ENCODE measurements at places on chromosomes 7 and 10.

DNA sequence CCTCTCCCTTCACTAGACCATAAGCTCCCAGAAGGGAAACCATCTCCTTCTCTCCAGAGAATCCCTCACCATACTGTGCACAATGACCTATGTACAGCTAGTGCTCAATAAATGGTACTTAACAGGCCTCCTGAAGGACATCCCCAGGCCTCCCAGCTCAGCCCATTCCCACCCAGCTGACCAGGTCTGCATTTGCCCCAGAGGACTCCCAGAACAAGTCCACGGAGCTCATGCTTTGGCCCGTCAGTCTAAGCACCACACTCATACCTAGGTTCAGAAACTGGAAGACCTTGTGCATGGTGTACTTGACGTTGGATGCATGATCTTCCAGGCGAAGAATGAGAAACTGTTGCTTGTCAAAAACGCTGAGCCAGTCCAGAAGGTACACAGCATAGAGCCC, 81.3 kb downstream of the CHST15 start:
- DNase-seq: no peak

DNA sequence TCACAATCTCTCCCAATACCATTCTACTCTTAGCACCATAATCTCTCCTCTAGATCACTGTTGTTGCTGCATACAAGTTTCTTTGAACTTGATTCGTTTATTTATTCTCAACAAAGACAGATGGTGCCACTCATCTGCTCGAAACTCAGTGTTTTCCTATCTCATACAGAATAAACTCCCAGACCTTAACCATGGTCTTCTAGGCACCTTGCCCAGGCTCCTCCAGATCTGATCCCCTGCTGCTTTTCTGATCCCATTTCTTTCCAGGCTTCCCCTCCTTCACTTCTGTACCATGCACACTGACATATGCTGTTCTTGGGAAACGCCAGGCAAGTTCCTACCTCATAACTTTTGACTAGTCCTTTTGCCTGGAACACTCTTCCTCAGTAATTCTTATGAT, 645.7 kb downstream of the DNAJB9 start:
- DNase-seq: no peak

DNA sequence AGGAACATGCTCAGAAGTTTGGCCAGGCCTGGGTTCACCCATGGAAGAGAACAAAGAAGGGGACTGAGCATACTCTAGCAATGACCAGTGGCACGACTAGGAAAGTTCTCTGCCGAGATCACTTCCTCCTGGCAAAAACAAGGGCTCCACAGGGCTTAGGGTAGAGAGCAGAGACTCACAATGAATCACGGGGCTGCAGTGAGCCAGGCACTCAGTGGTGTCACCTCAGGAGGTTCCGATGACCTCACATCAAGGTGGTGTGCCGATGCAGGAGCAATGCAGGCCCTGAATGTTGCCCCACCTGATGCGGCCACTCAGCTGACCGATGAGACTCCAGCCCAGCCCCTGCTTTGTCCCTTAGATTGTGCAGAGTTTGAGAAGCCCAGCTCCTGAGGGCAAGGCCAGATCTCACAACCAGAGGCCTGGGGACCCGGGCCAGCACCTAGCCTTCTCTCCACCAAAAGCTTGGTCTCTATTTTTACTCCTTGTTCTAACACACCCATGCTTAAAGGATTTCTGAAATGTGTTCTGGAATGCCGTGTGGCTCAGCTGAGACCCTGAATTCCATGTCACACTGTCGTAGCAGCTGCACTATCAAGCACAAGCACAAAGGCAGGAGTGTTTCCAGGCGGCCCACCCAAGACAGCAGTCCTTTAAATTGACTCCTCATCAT, 60.9 kb downstream of the COBL start:
- DNase-seq: no peak

- no peak for DNase-seq
These were observed 51.0 kb upstream of the ELN start for GRCh38 chr7:73976761-73977618.

DNA sequence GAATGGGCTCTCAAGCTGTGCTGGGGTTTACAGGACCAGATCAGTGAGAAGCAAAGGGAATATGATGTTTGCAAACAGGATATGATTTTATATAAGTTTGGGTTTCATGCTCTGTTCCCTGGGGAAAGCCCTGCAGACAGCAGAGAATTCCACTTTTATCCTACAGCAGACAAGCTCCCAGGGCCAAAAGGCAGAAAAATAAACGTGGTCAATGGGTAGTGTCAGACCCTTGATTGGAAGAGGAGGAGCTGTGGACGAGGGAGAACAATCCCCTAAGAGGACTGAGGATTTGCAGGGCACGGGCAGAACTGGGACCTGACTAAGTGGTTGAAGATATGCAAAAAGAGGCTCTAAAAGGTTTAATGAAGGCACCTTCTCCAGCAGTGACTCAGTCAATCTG, 275.3 kb downstream of the HDAC9 start:
- no peak for DNase-seq

- DNase-seq: no peak
These were observed 15.6 kb upstream of the SCIN start for GRCh38 chr7:12554872-12555271.

- no peak for DNase-seq
These were observed 52.3 kb upstream of the PTPN12 start for GRCh38 chr7:77484785-77485184.

- DNase-seq: no peak
These were observed 112.0 kb downstream of the PDE1C start for GRCh38 chr7:31958226-31958625.

DNA sequence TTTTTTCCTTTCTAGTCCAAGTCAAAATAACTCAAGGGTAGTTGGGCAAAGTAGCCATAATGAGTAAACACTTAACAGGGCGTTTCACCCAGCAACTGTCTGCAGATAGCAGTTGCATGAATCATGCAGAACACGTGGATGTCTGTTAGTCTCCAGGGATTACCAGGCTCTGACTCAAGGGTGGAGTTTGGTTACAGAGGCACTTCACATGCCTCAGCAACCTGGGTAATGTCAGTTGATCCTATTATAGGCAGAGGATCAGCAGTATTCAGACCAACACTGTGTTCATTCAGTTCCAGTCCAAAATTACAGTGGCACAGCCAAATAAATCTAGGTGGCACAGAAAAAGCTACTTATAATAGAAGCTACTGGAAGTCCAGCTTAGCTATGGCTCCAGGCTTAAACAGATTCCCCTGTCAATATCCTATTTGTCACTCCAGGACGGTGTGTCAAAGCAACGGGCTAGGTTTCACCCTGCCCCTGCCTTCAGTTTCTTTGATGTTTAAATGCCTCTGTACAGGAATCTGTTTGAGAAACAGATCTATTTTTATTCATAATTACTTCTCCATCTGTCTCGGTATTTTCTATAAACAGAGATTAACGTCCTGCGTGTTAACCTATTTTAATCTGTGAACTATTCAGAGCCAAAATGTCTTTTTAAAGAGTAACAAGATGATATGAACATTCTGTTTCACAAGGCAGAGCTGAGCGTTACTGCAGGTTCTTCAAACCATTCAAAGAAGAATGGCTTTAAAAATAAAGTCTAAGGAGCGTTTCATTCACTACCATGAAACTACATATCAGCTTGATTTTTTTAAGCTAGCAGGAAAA, 162.6 kb upstream of the AKR1E2 start:
- no peak for DNase-seq

DNA sequence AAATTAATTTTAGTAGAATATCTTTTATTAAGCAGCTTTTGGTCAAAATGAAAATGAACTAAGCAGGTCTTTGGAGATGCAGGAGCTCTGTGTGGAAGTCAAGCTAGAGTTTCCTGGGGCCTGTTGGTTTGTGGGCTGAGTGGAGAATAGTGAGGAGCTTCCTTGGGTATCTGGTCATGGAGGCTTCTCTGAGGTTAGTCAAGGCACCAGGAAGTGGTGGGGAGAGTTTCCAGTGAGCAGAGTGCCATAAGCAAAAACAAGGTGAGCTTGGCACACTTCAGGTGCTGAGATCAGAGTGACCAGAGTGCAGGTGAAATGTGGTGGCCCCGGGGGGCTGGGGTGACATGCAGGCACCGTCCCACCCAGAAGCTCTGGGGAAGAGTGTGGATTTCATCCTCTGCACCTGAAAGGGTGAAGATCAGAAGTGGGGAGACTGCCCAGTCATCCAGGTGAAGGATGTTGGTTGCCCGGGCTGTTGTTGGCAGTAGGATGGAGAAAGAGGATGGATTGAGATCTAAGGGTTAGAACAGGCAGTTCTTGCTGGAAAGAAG, 77.4 kb downstream of the WDR37 start:
- no peak for DNase-seq

GRCh38 chr10:5568984-5569383, 44.2 kb downstream of the CALML3 start:
- DNase-seq: no peak

DNA sequence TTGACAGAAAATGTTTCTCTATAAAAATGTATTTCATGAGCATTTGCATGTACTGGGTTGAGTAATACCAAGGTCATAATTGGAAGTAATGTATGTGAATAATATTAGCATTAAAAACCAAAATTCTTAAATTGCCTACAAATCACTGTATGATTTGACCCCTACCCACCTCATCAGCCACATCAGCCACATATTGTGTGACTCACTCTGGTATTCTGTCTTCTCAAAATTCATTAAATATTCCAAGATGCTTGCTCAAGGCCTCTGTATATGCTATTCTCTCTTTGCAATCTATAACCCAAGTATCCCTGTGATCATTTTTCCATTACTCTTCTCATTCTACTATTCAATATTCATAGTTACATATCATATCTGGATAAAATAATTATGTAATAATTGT, 21.4 kb downstream of the POT1 start:
- no peak for DNase-seq

Measured in stimulated activated CD4-positive, alpha-beta T cell treated with anti-CD3 and anti-CD28 coated beads, TNF-alpha, amount 100 ng/mL, for 1 hour (primary cell).